Natural killer cell (primary cell): ENCODE measurements at places on chromosomes 16 and 17.

GRCh38 chr16:84461413-84462295, 42.8 kb downstream of the MEAK7 start:
- DNase-seq, result no peak

DNA sequence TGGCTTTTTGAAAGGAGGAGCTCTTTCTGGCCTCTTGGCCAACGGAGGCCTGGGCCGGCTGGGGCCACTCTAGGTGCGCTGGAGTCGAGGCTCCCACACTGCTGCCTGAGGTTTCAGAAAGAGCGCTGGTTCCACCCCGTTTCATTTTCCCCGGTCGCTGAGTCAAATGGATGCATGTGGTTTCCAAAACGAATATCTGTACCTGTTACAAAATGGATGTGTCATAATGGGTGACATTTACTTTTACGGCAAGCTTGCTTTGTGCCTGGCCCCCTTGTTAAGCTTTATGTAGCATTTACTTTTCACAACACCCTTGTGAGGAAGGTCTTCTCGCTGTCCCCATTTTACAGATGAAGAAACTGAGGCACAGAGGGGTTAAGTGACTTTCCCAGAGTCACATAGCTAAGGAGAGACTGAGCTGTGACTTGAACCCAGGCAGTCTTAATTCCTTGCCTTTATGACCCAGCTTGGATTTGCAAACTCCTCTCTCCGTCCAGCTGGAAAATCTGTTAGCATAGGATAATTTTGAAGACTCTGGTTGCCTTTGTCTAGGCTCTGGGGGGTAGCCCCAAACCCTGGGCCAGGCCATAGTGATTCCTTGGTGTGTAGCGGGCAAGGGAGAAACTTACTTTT, 10.6 kb downstream of the KSR1 start:
- peak; percentile 64 for DNase-seq

DNA sequence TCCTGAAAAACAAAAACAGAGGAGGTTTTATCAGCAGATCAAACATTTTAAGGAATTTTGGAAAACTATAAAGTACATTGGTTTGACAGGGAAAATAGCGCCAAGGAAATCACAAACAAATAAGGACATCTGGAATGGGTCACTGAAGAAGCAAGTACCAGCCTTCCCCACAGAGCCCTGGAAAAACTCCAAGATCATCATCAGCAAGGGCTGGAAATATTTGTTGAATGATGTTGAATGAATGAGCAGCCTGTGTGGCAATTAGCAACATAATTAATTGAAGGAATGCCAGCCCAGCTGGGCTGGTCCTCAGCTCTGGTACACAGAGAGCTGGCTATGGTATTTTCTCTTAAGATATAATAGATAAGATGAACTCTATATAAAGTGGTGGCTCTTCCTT, 290.4 kb downstream of the HS3ST3A1 start:
- DNase-seq, result no peak

DNA sequence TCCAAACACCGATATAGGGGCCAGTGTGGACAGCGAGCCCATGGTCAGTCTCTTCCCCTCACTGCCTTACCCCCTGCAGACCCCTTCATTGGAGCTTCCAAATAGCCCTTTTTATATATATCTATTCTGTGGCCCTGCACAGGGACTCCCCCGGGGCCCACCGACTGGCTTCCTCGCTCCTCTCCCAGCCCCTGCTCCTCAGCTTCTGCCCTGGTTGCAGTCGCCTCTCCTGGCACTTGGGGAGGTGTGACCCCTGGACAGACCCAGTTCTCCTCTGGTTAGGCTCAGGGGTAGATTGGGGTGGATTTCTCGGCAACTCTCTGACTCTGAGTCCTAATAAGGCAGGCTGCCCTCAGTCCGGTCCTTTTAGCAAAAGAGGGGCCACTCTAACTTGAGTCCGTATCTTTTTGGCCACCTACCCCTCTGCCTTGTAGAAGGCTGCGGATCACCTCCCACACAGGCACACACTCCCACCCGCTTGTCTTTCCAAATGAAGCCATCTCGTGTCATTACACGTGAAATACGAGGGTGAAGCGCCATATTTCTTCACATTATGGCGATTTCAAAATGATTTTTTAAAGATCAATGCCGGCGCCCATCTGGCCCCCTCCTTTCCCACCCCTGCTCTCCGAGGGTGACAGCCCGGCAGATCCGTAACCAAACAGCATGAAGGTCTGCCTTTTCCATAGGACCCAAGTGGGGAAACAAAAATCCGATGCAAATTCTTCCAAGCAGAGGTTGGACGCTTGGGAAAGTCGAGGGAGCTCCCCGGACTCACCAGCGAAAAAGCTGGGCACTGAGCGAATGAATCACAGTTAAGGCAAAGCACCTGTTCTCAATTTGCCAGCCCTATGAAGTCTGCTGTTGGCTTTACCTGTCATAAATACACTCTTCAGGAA, 1.7 kb upstream of the HOXB9 start:
- no peak for DNase-seq

GRCh38 chr16:20393801-20394577, 10.5 kb downstream of the PDILT start:
- DNase-seq, result no peak

DNA sequence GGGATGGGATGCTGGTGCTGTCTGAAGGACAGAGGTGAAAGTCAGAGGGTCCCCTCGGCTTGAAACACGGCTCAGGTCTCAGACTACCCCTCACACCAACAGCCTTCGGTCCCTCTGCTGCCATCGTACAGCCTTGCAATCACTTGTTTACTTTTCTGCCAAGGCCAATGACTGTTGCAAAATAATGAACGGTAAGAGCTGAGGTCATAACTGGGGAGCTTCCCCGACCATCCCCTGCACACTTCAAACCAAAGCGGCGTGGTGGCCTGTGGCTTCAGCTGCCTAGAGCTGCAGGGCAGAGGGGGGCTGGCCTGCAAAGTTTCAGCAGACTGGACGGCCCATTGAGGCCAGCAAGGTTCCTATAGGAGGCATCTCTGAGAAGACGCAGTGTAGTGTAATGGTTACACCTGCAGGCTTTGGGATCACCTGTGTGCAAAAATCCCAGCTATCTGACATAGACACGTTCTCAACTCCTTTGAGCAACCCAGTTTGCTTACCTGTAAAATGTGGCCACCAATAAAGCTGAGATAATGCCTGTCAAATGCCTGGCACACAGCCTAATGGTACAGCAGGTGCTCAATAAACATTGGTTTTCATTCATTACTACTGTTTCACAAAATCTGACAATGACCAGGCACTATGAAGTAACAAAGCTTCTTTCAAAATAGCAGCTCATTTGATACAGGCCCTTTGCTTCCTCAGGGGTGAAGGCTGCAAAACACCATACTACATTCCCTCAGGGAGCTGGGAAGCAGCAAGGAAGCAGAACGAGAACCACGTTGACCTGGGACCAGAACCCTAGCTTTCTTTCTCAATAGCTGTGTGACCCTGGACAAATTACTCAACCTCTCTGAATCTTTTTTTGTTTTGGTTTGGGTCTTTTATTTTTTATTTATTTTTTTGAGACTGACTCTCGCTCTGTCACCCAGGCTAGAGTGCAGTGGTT, 5.0 kb downstream of the PAM16 start:
- no peak for DNase-seq

GRCh38 chr16:73062743-73063733, 15.1 kb upstream of the ZFHX3 start:
- DNase-seq, result no peak

DNA sequence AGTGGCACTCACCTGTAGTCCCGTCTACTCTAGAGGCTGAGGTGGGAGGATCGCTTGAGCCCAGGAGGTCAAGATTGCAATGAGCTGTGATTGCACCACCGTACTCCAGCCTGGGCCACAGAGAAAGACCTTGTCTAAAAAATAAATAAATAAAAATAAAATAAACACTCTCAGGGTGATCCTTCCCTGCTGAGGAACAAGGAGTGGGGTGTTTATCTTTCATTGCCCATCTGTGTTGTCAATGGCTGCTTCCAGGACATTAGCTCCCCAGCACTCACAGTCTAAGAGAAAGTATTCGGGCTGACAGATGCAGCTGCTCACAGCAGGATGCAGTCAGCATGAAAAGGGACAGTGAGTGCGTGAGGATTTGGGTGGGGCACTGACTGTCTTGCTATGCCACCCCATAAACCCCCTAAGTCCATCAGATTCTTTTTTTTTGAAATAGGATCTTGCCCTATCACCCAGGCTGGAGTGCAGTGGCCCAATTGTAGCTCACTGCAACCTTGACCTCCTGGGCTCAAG, 31.3 kb upstream of the RBBP6 start:
- DNase-seq, result no peak

- no peak for DNase-seq
Observed at GRCh38 chr16:31138621-31139578, 3.4 kb upstream of the PRSS8 start.

DNA sequence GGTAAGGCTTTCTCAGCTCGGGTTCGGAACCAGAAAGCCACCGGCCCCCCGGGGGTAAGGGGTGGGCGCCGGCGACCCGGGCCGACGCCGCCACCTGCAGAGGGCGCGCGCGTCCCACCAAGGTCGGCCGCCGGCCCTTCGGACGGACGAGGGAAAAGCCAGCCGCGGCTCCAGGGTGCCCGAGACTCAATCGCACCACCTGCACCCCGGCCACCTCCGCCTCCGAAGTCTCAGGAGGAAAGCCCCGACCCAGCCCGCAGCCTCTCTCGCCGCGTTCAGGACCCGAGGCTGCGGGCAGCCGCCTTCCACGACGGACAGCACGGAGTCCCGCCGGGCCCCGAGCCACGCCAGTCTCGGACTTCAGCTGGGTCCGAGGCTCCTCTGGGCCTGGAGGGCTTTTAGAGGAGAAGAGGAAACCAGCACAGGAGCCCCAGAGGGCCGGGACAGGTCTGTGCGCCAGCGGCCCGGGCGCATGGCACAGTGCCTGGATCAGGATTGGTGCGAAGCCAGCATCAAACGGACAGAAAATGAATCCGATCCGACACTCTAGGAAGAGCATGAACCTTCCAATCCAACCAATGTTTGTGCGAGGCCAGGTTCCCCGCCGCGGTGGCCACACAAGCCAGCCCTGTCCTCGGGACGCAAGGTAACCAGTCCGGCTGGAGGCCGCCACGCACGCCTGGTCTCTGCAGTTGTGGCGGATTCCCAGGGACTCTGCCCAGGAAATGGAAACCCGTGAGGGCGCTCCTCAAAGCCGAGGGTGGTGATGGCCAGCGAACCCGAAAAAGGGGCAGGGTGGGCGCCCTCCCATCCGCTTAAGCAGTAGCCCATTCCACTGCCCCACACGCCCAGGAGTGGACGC, 6.7 kb downstream of the CBX8 start:
- DNase-seq, result no peak

- no peak for DNase-seq
Observed at GRCh38 chr16:379183-379960, 2.4 kb downstream of the PGAP6 start.

GRCh38 chr17:61174310-61174709, 225.3 kb upstream of the TBX2 start:
- DNase-seq, result no peak

DNA sequence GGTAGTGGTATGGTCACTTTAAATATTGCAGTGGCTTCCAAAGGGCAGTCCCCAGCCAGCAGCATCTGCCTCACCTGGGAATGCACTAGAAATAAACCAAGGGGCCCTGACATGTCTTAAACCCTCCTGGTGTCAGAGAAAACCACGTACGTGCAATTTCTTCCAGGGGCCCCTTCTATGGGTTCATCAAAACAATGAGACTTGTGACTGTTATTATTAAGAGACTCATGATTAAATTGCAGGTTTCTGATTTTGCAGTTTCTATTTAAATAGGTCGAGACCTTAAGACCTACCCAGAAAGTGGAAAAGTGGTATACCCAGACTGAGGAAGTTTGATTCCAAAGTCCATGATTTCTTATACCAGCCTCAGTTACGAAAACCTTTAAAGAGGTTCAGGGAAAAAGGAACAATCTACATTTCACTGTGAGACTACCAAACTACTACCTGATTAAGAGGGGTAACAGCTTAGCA, 746 bp upstream of the POLG2 start:
- DNase-seq, result no peak

DNA sequence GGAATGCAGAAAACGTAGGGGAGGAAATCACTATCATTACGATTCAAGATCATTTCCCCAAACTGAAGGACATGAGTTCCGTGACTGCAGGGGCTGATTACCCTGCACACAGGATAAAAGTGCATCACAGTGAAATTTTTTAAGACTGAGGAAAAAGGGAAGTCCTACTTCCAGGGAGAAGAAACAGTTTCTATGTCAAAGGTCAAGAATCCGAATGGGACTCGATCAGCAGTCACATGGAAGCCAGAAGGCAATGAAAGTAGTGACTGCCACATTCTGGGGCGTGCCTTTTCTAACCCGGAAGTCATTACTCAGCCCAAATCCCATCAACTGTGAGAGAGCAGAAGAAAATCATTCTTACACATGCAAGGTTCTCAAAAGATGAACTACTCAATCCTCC, 12.1 kb downstream of the ZZEF1 start:
- DNase-seq, result no peak

DNA sequence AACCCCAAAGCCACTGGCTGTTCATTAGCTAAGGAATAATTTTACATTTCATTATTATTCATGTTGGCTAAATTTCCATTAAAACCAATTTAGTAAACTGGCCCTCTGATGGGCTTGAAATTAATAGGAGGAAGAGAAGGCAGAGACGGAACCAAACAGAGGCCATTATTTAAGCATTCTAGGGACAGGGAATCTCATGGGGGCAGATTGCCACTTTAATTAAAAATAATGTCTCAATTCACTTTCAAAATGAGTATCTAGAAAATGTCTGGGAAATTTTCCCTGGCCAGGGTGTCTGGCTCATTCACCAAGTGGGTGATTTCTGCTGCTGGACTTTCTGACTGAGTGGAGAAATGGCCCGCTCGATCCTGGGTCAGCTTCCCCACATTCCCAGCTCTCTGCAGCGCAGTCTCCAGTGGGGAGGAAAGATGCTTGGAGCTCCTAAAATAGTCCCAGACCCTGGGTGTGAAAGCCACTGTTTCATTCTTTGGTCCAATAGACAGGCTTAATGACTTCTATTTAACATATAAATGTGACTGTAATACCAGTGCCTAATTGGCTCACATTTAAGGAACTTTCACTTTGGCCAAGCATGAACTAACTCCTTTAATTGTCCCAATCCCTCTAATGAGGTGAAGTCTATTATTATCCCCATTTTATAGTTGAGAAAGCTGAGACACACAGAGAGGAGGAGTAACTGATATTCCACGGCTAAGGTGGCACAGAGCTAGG, 64.3 kb downstream of the IRX6 start:
- DNase-seq, result no peak

DNA sequence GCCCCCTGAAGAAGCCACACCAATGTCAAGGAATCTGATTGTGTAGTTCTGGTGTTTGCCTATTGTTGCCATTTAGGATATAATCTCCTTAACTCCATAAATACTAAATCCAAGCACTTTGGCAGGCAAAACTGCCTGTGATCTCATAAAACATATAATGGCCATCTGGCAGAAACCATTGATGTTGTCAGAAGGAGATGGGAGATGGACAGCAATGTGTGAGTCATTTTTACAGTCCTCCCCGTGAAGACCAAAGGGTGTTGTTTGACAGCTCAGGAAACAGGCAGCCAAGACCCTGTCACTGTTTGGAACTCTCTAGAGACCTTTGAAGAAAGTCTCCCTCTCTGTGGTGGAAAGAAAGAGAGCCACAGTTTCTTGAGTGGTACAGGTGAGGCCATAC, 454.1 kb downstream of the HS3ST3B1 start:
- DNase-seq, result no peak
